T-cell (primary cell): ENCODE measurements at places on chromosomes 3 and 15.

DNA sequence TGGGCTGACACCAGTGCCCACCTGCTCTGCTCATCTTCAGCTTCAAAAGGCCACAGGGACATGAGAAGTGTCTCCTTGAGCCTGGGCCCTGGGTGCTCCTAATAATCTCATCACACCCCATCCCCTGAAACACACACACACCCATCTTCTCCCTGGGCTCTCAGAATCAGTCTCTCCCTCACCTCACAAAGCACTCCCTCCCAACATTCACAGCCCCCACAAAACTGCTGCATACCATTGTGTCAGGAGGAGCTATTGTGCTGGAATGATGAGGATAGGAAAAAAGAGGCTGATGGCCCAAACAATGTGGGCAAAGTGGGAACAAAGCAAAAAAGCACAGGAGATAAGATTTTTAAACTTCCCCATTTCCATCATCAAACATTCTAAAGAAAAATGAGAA is 16.8 kb downstream of the FOXP1 start:
- DNase-seq: no peak

DNA sequence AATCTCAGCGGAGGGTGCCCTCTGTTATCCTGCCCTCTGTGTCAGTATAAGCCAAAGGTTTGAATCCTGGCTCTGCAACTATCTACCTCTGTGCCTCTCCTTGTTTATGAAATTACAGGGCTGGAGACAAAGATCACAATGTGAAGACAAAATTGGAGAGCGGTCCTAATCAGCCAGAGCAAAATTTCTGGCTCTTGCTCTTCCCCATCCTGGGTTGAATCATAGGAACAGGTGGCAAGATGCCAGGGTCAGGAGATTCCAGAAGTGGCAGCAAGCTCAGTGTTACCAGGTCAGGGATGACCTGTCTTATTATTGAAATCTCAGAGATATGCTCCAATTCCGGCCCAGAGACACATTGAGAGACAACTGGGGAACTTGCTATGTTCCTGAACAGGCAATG is 2.3 kb upstream of the CCR2 start:
- no peak for DNase-seq

DNA sequence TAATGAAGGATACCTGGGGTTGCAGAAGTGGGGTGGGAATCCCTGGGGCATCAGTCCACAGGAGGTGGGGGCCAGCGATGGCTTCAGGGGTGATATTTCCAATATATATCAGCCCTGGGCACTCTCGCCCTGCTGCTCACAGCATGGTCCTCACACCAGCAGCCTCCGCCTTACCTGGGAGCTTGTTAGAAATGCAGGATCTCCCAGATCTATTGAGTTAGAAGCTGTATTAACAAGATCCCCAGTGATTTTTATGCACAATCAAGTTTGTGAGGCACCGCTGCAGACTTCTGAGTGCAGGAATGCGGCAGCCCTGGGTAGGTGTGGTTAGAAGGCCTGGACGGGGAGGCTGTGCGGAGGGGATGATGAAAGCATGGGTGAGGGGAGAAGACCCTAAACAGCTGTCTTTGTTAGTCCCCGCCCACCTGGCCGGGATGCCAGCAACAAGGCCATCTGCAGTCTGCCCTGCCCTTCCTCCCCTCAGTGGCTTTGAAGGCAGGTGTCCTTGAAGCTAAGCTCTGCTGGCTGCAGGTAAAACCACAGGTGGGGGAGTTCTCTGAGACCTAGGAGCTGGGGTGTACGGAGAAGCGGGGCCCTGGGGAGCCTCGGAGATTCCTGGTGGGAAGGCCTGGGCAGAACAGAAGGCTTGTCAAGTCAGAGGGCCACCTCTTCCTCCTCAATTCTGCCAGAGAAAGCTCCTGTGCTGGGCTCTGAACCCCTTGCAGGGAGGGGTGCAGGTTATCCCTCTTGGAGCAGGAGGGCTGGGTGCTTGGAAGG is 11.4 kb downstream of the FAM107A start:
- no peak for DNase-seq

DNA sequence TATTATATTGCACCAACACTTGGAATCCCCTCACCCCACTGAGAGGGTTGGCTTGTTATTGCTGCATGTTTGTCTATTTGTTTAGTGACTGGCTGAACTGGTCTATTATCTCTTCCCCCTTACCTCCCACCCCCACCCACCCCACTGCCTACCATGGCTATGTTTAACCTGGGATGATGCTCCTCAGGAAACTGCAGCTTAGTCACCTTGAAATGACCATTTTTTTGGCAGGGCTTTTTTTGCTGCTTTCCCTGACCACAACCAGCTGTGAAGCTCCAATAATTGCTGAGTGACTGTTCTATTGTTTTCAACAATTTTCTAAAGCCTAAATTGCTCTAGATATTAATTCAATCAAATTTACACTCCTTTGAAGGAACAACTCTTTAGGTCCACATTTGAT is 137.9 kb upstream of the CADM2 start:
- DNase-seq: no peak

- DNase-seq: no peak
Observed at GRCh38 chr3:31353166-31353565, 179.6 kb upstream of the STT3B start.

GRCh38 chr15:66422347-66422746 is 35.6 kb downstream of the MAP2K1 start:
- no peak for DNase-seq

DNA sequence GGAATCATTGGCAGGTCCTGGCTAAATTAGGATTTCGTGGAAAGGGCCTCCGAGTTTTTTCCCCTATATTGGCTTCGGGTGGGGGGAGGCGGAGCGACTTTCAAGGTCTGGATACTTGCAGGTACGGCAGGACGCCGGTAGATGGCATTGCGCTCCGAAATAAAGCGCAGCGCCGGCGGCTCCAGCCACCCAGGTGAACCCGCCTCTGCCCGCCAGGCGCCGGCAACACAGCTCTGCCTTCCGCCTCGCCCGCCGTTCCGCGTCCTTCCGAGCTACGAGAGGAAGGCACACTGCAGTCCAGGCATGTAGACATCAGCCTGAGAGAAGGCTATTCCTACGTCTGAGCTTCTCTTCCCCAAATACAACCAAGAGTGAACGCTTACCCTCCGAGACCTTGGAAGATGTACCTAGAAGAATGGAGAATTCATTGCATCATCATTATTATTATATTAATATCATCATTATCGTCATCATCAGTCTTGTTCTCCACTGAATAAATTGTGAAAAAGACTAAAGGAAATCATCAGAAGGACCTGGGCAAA is 514.1 kb downstream of the MECOM start:
- peak; percentile 60 for DNase-seq

DNA sequence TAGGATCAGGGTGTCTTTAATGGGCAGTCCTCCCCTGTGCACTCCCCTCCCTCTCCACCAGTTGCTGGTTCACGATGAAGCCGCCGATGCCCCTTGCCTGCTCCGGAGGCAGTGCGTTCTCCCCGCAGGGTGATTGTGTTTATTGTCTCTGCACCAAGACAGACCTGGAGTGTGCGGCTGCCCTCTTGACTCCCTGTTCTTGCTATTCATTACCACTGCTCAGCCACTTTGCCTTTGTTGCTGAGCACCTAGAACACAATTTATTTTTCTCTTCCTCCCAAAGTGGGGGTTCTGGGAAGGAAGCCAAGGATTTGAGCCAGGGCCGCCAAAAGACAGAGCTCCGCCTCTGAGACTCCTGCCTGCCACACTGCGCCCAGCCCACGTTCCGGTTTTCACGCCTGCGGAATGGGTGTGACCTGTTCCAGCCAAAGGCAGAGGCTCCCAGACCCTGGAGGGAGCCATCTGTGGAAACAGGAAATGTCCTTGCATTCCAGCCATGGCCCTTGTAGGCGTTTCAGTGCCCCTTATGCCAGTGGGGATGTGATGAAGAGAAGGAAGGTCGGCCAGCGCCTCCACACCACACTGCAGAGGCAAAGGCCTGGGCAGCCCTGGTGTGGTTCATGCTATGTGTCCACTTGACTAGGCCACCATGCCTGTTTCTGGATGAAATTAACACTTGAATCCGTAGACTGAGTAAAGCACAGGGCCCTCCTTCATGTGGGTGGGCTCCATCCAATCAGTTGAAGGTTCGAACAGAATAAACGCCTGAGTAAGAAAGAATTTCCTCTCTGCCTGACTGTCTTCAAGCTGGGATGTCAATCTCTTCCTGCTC is 85.8 kb downstream of the HMG20A start:
- DNase-seq: no peak

DNA sequence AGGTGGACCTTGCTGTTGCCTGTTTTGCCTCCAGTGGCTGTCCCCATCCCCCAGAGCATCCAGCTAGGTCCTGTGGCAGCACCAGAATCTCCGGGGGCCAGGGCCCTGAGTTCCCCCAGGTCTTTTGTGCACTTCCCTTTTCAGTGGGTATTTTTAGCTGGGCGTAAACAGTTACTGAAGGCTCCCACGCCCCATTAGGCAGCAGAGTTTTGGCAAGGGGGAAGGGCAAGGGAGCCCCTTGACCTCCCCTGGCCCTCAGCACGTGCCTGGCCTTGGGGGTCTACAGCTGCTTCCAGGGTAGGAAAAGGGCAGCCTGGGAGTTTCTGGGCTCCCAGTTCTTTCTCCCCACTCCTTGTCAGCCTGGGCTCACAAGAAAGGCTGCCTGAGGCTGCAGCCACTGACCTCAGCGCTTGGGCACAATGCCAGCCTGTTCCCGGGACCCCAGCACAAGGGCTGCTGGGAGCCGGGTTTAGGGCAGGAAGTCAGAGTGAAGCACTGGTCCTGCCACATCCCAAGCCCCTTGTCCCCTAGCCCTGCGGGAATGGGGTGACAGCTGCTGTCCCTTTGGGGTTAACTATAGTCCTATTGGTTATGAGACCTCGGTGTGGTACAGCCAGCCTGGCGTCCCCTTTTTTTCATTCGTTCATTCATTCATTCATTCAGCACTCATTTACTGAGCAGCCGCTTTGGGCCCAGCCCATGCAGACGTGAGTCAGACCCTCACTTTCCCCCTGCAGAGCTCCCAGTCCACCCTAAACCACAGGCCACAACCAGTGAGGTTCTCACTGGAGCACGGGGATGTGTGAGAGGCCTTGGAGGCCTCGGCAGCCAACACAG is 8.4 kb downstream of the CSK start:
- DNase-seq: no peak

GRCh38 chr3:133956353-133956752 is 60.7 kb upstream of the RAB6B start:
- no peak for DNase-seq
